Tibial nerve (tissue), 4 donors: ENCODE measurements at places on chromosomes 4 and X. TPM values are rescaled to one million over a fixed set of nuclear protein-coding genes. Genes with fewer than 3 reads are reported as not detected.

TLL1 gene
- total RNA-seq, result 7.9 TPM

GIMD1 gene
- not detected for total RNA-seq

BST1 gene
- 10.1 TPM for total RNA-seq

ADAMTS3 gene
- total RNA-seq, result 1.9 TPM

MXD4 gene
- 63.0 TPM for total RNA-seq

SSX3 gene
- not detected for total RNA-seq

MAGEA11 gene
- not detected for total RNA-seq

ATP1B4 gene
- total RNA-seq, result not detected

CENPVL2 gene
- not detected for total RNA-seq

TECRL gene
- total RNA-seq, result not detected

SSX4 gene
- not detected for total RNA-seq

ABLIM2 gene
- 125 TPM for total RNA-seq

BOD1L1 gene
- total RNA-seq, result 41.5 TPM

MMRN1 gene
- total RNA-seq, result 13.8 TPM

FGF13 gene
- total RNA-seq, result 5.9 TPM

HS3ST1 gene
- 2.7 TPM for total RNA-seq

SLC10A4 gene
- total RNA-seq, result not detected

FOXP3 gene
- total RNA-seq, result not detected

CTAG2 gene
- total RNA-seq, result not detected

DIPK2B gene
- 25.3 TPM for total RNA-seq

UGT2B11 gene
- total RNA-seq, result not detected
